Body of pancreas (tissue), 4 donors: ENCODE measurements at places on chromosomes 4 and X. TPM values are rescaled to one million over a fixed set of nuclear protein-coding genes. Genes with fewer than 3 reads are reported as not detected.
A peak's percentile ranks its signal among the peaks of the same experiment; 100 is the strongest.

GRCh38 chr4:42844422-42845070, 48.0 kb upstream of the GRXCR1 start:
- no peaks in the 10 kb centered on the region for H3K4me1 ChIP-seq
- no peak for DNase-seq
- no peak overlapping the region for H3K4me3 ChIP-seq
- H3K36me3 ChIP-seq, result no peaks in the 10 kb centered on the region

DNA sequence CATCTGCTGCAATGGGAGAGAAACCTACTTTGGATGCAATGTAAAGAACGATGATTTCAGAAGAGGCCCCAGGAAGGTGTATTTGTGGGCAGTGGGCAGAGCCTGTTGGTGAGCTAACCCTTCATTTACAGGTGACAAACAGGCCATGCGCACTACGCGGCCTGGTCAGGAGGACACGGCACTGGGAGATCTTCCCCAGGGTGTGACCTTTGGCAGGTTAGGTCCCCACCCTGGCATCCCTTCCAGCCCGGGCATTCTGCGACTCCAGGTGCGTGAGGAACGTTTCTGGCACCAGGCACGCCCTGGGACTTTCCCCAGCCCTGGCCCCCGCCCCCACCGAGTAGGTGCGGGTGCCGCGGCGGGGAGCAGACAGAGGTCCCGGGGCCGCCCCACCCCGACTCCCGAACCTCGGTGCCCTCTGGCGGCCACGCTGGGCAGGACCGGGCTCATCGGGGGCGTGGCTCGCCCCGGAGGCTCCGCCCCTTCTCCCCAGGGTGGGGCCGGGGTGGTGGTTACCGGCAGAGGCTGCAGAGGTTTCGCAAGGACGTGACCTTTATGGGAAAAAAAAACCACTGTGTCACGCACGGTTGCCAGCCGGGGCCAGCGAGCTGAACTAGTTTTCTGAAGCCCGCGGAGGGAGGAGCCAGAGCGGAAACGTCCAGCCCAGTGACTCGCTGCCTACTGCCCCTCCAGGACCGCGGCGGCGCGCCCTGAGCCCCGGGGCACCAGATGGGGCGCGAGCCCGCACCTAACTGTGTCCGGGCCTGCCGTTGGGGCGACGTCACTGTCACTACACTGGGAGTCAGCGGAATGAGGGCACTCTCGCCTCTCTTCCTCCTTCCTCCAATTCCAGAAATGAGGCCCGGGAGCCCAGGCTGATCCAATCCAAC, 5.0 kb upstream of the NYX start:
- peak overlapping the region; percentile 22 for H3K27ac ChIP-seq
- H3K36me3 ChIP-seq, result no peaks in the 10 kb centered on the region
- peak; percentile 86 for DNase-seq
- H3K27me3 ChIP-seq, result no peaks in the 10 kb centered on the region
- no peak overlapping the region for H3K4me3 ChIP-seq

Gene SULT1E1
- not detected for total RNA-seq

Gene FHL1
- total RNA-seq, result 40.2 TPM
